Dorsolateral prefrontal cortex (tissue), 122 donors: ENCODE measurements at places on chromosomes 2 and 18. TPM values are rescaled to one million over a fixed set of nuclear protein-coding genes. Genes with fewer than 3 reads are reported as not detected.

LRRC30 gene
- total RNA-seq: not detected

DNA sequence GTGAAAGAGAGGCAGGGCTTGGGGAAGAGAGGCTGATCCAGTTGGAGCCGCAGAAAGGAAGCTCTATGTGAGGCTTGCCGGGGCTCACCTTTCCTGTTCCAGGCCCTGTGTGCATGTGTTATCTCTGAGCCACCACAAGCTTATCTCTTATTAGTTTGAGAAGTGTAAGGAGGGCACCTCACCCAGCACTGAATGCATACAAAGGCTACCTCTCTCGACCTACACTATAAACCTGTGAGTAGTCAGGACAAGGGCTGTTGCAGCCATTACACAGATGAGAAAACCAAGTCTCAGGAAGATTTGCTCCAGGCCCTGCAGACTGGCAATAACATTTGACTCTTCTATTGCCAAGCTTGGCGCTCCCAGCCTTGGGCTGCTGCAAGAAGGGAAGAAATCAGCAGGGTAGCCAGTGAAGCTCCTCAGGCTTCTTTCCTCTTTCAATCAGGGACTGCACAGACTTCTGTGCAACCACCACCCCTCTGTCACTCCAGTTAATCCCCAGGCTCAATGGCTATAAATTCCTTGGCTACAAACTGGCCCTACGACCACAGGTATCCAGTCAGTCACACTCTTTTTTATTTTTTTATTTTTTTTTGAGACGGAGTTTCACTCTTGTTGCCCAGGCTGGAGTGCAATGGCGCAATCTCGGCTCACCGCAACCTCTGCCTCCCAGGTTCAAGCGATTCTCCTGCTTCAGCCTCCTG is 73.8 kb downstream of the CLHC1 start:
- H3K27ac ChIP-seq: peak overlapping the region; percentile 92
- no peaks in the 10 kb centered on the region for H3K27me3 ChIP-seq

PASK gene
- 42.4 TPM for total RNA-seq

GRCh38 chr2:151230627-151231140 is 31.0 kb downstream of the RBM43 start:
- no peak overlapping the region for H3K27ac ChIP-seq
- H3K27me3 ChIP-seq: no peaks in the 10 kb centered on the region
- no peak overlapping the region for H3K4me3 ChIP-seq
